Activated T-helper 9 cell treated with anti-CD3 and anti-CD28 coated beads, Interleukin-2, amount 50 U/mL, for 16 hours (primary cell): ENCODE measurements at places on chromosomes 5 and 9.

GRCh38 chr9:1538301-1538700, 476.8 kb upstream of the SMARCA2 start:
- DNase-seq: no peak

DNA sequence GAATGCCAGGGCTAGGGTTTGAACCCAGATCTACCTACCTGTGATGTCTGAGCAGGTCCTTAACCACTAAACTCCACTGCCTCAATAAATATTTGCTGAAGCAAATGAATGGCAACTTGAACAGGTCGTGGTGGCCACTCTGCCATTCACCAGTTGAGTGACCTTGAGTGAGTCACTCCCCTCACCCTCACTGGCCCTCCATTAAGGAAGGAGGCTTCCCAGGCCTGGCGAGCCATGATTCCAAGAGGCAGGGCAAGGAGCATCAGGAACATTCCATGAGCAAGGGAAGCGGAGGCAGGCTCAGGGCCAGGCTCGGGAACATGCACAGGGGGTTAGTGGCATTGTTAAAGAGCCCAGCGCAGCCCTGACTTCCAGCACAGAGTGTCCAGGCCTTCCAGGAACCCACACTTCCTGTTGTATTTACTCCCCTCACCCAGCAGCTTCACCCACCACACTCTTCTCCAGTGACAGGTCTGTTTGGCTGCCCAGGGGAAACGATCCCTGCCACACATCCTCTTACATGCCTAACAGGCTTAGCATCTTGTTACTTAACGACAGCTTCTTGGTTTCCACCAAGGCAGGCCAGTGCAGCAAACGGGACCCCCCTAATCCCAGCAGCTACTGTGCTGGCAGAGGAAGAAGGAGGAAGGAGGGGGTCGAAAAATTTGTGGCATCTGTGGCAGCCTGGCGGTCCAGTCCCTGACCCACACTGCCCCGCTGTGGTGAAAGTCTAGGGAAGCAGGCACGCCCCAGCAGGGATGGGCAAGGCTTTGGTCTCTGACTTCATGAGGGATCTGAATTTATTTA, 43.7 kb upstream of the TTC1 start:
- DNase-seq: no peak

DNA sequence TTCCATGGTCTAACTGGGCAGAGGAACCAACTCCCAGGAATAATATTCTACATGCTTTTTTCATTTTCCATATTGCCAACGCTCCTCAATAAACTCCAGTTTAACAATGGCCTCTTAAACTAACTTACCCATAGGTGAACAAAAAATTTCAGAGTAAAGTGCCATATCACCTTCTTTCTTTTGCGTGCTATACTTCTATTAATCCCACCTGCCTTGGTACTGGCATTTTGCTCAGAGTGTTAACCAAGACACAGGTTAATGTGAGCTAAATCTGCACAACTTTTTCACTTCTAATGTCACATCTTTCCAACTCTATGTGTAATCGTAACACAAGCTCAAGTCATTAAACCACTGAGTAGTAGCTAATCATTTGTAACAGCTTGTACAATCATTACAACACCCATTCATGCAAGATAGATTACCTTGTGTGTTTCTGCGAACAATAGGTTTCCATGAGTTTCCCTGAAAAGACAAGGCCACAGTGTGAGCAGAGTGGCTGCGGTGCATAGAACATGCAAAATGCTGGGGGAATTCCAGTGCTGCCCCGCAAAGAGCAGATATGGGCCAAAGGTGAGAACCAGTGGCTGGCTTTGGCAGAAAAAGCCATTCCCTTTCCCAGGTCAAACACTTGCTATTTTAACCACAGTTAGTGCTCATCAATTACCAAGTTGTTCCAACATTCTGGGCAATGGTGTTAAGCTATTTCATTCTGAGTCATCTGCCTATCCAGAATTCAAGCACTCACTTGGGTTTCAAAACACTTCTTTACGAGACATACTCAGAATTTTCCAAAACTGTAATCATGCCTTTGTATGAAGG, 42.8 kb downstream of the TIMD4 start:
- DNase-seq: peak; percentile 20

DNA sequence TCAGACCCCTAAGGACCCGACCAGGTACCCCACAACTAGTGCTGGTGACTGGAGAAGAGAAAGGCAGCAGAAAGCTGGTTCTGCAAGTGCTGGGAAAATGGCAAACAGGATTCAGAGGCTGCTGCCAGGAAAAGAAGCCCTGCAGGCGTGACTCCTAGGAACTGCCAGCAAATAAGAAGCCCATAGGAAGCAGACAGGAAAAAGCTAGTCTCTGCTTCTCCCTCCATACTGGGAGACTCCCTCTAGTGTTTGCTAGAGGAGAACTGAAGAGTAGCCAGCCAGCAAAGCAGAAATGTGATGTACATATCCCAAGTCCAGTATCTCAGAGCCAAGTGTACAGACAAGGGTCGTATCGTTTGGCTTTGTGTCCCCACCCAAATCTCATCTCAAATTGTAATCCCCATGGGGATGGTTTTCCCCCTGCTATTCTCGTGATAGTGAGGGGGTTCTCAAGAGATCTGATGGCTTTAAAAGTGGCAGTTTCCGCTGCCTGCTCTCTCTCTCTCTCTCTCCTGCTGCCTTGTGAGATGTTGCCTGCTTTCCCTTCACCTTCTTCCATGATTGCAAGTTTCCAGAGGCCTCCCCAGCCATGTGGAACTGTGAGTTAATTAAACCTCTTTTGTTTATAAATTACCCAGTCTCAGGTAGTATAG, 38.1 kb upstream of the TUSC1 start:
- DNase-seq: no peak

DNA sequence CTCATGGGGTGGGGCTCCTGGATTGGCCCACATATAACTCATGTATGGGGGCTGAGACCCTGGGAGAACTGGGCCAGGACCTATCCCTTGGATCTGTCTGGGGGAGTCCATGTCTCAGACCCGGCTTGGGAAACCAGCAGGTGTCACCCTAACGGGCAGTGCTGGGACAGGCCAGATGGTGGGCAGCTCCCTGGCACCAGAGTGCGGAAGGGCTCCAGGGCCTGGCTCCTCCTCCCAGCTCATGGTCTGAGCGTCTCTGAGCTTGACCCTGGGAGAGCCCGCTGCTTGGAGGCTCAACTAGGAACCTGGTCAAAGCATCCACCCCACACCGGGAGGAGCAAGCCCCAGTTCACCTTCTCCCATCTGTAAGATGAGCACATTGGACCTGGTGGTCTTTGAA, 15.5 kb upstream of the NCS1 start:
- no peak for DNase-seq

GRCh38 chr9:69997524-69997923, 46.1 kb upstream of the MAMDC2 start:
- no peak for DNase-seq

DNA sequence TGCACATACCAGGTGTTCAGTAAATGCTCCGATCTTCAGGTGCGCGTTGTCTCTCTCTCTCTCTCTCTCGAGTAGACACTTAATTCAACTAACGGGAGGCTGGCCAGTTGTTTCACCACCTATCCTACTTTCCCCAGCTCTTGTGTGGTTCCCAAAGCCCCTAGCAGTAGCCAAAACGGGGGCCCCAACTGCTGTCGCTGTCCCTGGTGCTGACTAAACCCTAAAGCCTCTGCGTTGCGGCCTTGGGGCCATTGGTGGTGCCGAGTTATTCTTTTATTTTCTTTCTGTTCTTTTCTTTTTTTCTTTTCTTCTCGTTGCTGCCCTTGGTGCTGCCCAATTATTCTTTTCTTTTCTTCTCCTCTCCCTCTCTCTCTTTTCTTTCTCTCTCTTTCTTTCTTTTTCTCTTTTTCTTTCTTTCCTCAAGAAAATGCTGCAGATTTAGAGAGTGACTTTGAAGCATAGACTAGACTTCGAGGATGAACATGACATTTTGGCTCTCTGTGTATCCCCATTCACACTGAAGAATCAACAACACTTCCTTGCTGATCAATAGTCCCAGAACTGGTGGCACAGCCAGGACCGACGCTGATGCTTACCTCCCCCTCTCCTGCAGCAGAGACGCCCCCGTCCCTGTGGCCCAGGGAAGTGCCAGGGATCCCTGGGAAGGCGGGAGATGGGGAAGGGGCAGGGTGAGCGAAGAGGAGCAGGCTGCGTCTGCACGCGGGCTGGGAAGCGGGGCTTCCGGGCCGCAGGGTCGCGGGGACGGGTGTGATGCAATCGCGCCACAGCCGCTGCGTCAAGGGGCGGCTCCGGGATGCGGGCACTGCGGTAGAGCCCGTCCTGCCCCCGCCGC, at the start of gene FBLL1:
TSS of gene FBLL1 (plus strand) at position 785 of the 853 bp plus-strand sequence. CDS start 200 bp downstream, outside the sequence.
- DNase-seq: no peak

- DNase-seq: no peak
These were observed 33.7 kb downstream of the PAM start for GRCh38 chr5:102788788-102789187.

DNA sequence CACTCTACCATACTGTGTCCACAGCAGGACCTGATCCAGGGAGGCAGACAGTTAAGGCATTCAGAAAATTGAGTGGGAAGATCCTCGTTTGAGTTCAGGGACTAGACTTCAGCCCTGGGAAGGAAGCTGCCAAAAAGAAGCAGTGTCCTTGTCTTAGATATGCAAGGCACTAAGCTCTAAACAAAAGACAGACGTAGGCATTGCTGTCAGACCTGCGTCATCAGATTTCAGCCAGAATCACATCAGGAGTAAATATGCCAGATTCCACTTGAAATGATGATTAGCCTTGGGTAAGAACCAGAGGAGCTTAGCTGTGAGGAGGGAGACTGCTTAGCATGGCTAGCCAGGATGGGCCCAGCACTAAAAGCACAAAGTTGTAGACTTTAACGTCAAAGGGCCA, 56.7 kb downstream of the MAMDC2 start:
- no peak for DNase-seq

- no peak for DNase-seq
These were observed 157.8 kb downstream of the TLE1 start for GRCh38 chr9:81531511-81531910.

GRCh38 chr5:130350131-130350530, 445.9 kb downstream of the CHSY3 start:
- no peak for DNase-seq

- DNase-seq: no peak
These were observed 35.1 kb downstream of the PJA2 start for GRCh38 chr5:109374625-109375024.

GRCh38 chr5:81234299-81234698, 1.2 kb downstream of the CKMT2 start:
- no peak for DNase-seq

DNA sequence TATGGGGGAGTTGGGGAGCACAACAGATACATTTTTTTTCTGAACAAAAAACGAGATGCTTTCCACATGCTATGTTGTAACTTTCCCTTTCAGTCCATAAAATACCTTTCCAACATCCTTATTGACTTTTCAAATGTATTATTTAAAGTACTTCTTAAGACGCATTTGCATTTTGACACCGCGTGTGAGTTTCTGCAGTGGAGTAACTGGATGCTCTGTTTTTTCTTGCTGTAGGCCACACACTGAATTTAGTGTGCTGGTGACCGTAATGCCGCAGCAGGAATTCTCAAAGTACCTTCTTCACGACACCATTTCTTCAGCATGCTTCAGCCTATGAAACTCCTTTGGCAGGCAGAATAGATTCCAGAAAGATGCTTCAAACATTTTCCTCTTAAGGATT, 14.3 kb upstream of the EPB41L4B start:
- DNase-seq: no peak

DNA sequence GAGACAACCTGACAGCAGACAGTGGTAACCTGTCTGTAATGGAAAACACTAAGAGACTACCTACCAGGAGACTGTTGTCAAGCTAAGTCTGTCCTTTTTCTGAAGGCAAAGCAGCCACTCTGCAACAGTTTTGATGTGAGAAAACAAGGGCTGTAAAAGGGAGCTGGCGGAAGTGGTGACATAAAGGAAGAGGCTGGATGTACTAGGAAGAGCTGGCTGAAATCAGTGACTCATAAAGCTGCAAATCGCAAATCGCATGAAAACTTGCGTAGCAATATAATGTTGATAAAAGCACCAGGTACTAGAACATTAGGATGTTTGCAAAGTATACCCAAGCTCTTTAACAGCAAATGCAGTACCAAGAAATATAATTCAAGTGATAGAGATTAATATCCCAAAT, 1.4 kb downstream of the NSUN2 start:
- no peak for DNase-seq

- DNase-seq: no peak
These were observed 74.5 kb downstream of the WNK2 start for GRCh38 chr9:93258419-93258817.

DNA sequence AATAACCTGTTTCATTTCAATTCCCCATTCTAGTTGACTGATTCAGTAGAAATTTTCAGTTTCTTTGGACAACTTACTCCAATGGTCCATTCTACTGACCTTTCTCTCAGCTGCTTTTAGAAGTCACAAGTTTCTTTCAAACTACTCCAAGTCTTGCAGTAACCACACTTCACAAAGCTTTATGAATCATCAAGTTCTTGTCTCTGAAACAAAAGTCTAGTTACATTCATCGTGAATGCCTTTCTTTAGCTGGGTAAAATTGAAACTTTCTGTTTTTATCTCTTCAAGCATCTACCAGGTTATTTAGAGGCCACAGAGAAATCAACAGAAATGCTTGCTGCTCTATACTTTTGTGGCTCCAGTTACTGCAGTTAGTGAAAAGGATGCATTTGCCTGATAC, 405.4 kb downstream of the TMEM232 start:
- no peak for DNase-seq

DNA sequence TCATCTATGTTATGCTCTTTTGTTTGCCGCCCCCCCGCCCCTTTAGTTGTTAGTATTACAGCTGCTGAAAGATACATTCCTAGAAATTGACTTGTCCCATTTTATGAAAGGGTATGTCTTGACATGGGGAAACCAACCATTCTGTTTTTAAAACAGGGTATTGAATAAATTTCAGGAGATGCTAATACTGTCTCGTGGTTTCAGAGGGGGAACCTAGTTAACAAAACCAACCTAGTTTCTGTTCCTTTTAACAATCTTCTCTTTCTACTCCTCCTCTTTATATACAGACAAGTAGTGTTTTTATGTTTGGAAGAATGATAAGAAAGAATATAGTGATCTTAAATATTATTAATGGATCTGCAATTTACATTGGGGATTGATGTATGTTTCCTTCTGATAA, 3.5 kb downstream of the PIP5K1B start:
- no peak for DNase-seq

- no peak for DNase-seq
These were observed 570.1 kb downstream of the CDK5RAP2 start for GRCh38 chr9:120009856-120010255.

DNA sequence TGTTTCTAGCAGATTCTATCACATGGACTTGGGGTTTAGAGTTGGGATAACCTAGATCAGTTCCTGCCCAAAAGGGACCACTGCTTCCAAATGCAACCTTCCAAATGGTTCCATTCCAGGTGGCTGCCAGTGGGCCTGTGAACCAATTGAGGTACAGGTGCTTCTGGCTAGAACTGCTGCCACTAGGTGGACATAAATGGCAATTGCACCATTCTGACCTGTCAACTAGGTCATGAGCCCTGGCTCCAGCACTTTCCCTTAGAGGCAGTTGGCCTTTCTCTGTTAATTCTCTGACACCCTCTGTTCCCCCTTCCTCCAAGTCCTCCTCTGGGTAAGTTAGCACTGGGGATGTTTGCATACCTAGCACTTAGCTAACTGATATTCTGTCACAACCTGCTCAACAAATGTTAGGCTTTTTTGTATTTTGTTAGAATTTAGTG, 16.6 kb upstream of the HEMGN start:
- DNase-seq: peak; percentile 18

GRCh38 chr9:6218099-6218502, 2.5 kb downstream of the IL33 start:
- no peak for DNase-seq
